Progenitor cell of endocrine pancreas (in vitro differentiated cells): ENCODE measurements at places on chromosomes 2 and 18. TPM values are rescaled to one million over a fixed set of nuclear protein-coding genes. Genes with fewer than 3 reads are reported as not detected.

GRCh38 chr2:6993229-6993640, 76.0 kb downstream of the RNF144A start:
- peaks cover 21% of the 10 kb centered on the region for H3K36me3 ChIP-seq
- DNase-seq, result no peak
- peaks cover 9% of the 10 kb centered on the region for H3K4me1 ChIP-seq

PDE1A gene
- total RNA-seq, result 2.9 and 3.3 TPM in 2 replicates

GRCh38 chr2:13550285-13551231, 833.8 kb downstream of the TRIB2 start:
- DNase-seq, result no peak
- no peak overlapping the region for H3K4me3 ChIP-seq
- no peak overlapping the region for H3K27ac ChIP-seq
- H3K4me1 ChIP-seq, result no peaks in the 10 kb centered on the region
- no peaks in the 10 kb centered on the region for H3K27me3 ChIP-seq

DNA sequence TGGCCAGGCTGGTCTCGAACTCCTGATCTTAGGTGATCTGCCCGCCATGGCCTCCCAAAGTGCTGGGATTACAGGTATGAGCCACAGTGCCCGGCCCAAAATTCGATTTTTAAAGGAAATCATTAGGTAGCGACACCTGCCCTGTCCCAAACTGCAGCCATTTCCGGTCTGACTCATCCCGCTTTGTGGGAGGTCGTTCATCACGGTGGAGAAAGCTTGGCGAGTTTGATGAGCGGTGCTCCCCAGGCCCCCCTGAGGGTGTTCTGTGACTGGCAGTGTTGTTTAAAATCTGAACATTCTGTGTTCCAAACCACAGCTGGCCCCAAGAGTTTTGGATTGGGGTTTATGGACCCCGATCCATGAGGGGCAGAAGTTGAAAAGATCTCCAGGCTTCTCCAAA, 53.0 kb upstream of the GLI2 start:
- peaks cover 48% of the 10 kb centered on the region for H3K27me3 ChIP-seq
- DNase-seq, result no peak
- H3K27ac ChIP-seq, result no peak overlapping the region
- H3K4me3 ChIP-seq, result no peak overlapping the region
- no peaks in the 10 kb centered on the region for H3K4me1 ChIP-seq
- no peaks in the 10 kb centered on the region for H3K36me3 ChIP-seq

SMAD4 gene
- 164 and 165 TPM in 2 replicates for total RNA-seq

- no peak for DNase-seq
- H3K4me3 ChIP-seq, result no peak overlapping the region
- H3K27ac ChIP-seq, result no peak overlapping the region
- no peaks in the 10 kb centered on the region for H3K36me3 ChIP-seq
- H3K27me3 ChIP-seq, result peaks cover 17% of the 10 kb centered on the region
- no peaks in the 10 kb centered on the region for H3K4me1 ChIP-seq
These were observed 11.6 kb upstream of the RPE start for GRCh38 chr2:209990838-209991237.

DNA sequence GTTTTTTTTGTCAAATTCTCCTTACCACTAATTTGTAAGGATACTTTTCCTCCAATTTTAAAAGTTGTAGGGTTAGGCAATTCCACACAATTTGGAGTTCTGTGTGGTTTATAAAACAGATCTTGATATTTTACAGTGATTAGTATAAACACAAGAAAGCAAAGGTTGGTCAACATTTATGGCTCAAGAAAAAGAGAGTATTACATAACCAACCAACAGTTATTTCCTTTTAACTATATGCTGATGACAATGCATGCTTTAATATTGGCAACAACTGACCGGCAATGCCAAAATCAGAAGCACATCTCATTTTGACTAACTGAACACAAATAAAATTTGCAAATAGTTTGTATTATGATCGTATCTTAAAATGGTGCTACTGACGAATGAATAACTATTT, 137.2 kb downstream of the CDH2 start:
- no peaks in the 10 kb centered on the region for H3K36me3 ChIP-seq
- H3K27ac ChIP-seq, result no peak overlapping the region
- H3K4me1 ChIP-seq, result peaks cover 23% of the 10 kb centered on the region
- DNase-seq, result no peak
- H3K27me3 ChIP-seq, result no peaks in the 10 kb centered on the region

PSME4 gene
- 63.9 and 69.9 TPM in 2 replicates for total RNA-seq

DNA sequence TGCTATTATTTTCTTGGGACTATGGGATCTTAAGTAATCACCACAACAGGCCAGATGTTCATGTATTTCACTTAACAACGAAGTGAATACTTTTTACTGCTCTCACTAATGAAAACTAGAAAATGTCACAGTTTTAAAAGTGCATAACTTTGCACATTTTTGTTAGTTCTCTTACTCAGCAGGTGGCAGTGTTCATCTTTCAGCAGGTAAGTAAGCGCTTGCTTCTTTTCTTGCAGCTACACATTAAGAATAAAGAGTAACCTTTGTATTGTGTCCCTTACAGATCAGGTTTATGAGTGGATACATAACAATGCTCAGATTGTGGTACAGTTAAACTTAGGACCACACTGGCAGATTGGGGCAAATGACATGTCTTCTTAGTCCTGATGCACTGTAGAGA, 61.0 kb downstream of the DAW1 start:
- H3K4me3 ChIP-seq, result no peak overlapping the region
- H3K27me3 ChIP-seq, result peaks cover 11% of the 10 kb centered on the region
- DNase-seq, result no peak
- no peak overlapping the region for H3K27ac ChIP-seq

DNA sequence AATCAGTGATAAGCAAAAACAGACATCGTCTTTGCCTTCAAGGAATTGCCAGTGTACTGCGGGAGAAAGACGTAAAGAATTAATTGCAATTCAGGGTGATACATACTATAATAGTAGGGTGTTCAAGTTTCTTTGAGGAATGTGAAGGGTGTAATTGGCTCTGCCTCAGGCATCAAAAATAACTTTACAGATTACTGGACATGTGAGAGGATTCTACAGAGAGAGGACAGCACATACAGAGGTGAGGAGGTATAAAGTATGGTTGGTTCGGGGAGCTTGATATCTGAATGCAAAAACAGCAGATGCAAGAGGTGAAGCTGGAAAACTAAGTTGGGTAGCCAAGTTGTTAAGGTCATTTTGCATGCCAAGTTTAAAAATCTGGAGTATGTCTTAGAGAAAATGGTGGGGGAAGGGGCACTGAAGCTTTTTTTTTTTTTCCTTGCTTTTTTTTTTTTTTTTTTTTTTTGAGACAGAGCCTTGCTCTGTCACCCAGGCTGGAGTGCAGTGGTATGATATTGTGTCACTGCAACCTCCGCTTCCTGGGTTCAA, 227.5 kb upstream of the FOSL2 start:
- no peak overlapping the region for H3K27ac ChIP-seq
- H3K4me3 ChIP-seq, result no peak overlapping the region
- H3K4me1 ChIP-seq, result peaks cover 5% of the 10 kb centered on the region
- no peaks in the 10 kb centered on the region for H3K27me3 ChIP-seq

DNA sequence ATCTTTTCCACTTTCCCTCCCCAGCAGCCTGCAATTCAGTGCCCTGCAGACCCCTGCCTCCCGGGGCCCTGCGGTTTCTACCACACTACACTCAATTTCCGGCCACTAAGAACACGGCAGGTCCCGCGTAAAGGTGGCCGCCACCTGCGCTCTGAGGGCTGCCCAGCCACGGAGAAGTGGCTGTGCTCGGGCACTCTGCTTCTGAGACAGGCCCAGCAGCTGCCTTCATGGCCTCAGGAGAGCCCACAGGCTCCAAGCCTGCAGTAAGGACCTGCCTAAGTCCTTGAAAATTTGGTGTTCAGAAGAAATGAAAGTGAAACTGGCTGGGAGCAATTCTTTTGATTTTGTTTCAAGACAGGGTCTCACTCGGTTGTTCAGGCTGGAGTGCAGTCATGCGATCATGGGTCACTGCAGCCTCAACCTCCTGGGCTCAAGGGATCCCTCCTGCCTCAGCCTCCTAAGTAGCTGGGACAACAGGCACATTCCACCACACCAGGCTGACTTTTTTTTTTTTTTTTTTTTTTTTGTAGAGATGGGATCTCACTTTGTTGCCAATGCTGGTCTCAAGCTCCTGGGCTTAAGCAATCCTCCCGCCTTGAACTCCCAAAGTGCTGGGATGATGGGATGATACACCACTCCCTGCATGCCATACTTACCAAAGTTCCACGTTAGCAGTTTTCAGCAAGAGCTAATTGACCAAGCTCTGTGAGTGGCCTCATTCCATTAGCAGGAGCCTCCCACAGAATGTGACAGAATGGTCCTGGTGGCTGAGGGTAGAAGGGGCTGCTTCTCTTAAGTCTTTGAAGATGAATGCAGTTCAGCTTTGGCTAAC, 14.6 kb upstream of the ALPP start:
- H3K36me3 ChIP-seq, result no peaks in the 10 kb centered on the region
- H3K27me3 ChIP-seq, result no peaks in the 10 kb centered on the region
- no peak overlapping the region for H3K27ac ChIP-seq
- no peak overlapping the region for H3K4me3 ChIP-seq
- DNase-seq, result no peak

SAG gene
- not detected in 2 replicates for total RNA-seq
